ENCODE measurements at places on chromosomes 6 and 20.

DNA sequence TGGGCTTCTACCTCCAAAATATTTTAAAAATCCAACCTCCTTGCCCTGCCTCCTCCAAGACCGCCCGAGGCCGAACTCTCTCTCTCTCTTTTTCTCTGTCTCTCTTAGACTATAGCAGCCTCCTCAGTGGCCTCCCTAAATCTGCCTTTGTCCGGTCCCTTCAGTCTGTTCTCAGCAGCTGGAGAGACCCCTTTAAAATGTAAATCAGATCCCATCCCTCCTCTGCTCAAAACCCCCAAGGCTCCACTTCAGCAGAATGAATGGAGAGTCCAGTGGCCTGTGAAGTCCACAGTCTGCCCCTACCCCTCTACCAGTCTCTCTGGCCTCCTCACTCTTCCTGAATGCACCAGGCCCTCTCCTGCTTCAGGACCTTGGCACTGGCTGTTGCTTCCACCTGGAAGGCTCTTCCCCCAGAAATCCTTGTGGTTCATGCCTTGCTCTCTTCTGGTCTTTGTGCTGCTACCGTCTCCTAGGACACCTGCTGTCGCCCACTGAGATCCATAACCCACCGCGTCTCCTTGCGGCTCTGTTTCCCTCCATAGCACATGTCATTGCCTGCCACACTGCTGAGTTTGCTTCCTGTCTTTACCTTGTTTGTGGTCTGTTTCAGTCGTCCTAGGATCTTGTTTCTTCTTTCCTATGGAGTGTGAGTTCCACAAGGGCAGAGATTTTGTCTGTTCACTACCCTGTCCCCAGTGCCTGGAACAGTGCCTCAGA, 6.0 kb downstream of the MLN start:
- no peak for DNase-seq

- no peak for DNase-seq
These were observed 281.3 kb downstream of the PTPRK start for GRCh38 chr6:128239146-128239545.

DNA sequence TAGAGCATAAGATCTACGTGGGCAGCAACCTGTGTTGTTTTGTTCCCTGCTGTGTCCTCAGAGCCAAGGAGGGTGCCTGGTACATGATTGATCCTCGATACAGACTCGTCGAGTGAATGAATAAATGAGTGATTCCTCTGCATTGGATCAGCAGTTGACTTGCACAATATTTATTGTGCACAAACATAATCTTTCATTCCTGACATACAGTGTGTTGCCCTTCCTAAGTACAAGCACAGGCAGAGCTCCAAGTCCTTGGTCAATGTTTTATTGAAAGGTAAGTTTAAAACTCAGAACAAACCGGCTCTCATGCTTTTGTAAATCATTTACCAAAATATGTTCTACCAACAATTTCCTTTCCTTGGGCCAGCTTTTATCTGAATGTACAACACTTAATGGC, 57.4 kb downstream of the STMND1 start:
- DNase-seq: no peak

GRCh38 chr6:154318721-154319120, 37.9 kb downstream of the IPCEF1 start:
- DNase-seq: no peak

GRCh38 chr6:20377623-20378265, 23.9 kb upstream of the E2F3 start:
- DNase-seq: no peak

GRCh38 chr20:57526087-57526884, 1.3 kb upstream of the CTCFL start:
- peak; percentile 28 for DNase-seq

- no peak for DNase-seq
These were observed 7.3 kb downstream of the RAET1E start for GRCh38 chr6:149890629-149891045.

DNA sequence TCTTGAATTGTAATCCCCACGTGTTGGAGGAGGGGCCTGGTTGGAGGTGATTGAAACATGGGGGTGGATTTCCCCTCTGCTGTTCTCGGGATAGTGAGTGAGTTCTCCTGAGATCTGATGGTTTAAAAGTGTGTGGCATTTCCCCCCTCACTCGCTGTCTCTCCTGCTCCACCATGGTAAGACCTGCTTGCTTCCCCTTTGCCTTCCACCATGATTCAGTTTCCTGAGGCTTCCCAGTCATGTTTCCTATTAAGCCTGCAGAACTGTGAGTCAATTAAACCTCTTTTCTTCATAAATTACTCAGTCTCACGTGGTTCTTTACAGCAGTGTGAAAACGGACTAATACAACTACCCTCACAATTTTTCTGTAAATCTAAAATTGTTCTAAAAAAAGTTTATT, 26.8 kb upstream of the FAM184A start:
- no peak for DNase-seq

DNA sequence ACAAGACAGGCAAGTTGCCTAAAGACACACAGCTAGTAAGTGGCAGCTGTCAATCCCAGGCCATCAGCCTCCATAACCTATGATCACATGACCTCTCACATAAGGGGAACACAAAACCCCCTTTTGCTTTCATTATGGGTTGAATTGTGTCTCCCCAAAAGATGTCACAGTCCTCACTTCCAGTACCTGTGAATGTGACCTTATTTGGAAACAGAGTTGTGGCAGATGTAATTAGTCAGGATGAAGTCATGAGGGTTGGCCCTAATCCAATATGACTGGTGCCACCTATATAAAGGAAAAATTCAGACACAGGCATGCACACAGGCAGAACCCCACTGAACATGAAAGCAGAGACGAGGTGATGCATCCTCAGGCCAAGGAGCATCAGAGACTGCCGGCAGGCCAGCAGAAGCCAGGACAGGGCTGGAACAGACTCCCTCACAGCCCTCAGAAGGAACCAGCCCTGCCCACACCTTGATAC, 33.6 kb downstream of the GFOD1 start:
- peak; percentile 43 for DNase-seq

GRCh38 chr6:105745464-105746129, 340.5 kb upstream of the PRDM1 start:
- DNase-seq: no peak

GRCh38 chr6:40336940-40337760, 250.0 kb downstream of the LRFN2 start:
- no peak for DNase-seq

- DNase-seq: no peak
These were observed 116.7 kb downstream of the SIM1 start for GRCh38 chr6:100347901-100348550.

- DNase-seq: no peak
These were observed 113.1 kb downstream of the TTLL2 start for GRCh38 chr6:167437888-167438484.

DNA sequence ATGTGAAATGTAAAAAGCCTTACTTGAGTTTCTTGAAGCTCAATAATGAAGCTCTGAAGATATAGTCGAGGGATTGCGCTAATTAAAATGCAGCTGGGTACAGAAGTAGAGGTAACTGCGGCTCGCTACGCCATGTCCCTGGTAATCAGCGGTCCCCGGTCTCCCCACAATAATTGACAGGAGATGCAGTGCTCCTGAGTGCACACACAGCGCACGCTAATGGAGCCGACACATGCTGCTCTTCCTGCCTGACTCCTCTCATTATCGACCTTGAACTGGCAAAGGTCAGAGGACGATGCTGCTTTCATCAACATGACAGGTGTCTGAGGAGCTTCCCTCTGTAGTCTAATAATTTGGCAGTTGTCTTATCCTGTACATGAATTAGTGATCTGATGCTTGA, 365.9 kb downstream of the RNF144B start:
- DNase-seq: no peak

- peak; percentile 34 for DNase-seq
These were observed 50.7 kb downstream of the PPP1R3G start for GRCh38 chr6:5135788-5136376.

DNA sequence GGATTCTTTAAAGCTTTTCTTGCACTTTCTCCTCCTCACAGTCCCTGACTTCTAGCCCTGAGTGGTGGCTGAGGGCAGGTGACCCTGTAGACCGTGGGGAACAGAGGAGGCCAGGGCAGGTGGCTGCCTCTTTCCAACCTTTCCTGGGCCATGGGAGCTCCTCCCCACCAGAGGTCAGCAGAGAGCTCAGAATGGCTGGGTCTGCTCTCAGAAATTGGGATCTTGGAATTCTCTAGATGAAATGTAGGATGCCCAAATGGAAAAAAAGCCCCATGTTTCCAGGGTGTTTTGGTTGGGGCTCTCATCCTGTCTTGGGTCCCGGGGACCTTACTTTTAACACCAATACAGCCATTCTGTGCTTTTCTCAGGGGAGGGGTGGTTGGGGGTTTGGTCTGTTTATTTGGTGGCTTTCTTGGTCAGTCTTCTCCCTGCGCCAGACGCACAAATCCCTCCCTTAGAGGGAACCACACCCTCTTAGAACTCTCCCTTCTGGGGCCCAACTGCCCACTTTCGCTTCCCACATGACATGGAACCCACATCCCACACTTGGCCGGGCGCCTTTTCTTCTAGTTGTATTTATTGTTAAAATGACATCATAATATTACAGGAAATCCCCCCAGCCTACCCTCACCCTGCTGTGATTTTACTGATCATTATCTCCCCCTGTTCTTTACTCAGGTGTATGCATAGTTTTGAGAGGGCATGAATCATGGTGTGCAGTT, 17.9 kb downstream of the GNAS start:
- no peak for DNase-seq

- no peak for DNase-seq
These were observed 176.3 kb downstream of the LRFN2 start for GRCh38 chr6:40410821-40411220.

DNA sequence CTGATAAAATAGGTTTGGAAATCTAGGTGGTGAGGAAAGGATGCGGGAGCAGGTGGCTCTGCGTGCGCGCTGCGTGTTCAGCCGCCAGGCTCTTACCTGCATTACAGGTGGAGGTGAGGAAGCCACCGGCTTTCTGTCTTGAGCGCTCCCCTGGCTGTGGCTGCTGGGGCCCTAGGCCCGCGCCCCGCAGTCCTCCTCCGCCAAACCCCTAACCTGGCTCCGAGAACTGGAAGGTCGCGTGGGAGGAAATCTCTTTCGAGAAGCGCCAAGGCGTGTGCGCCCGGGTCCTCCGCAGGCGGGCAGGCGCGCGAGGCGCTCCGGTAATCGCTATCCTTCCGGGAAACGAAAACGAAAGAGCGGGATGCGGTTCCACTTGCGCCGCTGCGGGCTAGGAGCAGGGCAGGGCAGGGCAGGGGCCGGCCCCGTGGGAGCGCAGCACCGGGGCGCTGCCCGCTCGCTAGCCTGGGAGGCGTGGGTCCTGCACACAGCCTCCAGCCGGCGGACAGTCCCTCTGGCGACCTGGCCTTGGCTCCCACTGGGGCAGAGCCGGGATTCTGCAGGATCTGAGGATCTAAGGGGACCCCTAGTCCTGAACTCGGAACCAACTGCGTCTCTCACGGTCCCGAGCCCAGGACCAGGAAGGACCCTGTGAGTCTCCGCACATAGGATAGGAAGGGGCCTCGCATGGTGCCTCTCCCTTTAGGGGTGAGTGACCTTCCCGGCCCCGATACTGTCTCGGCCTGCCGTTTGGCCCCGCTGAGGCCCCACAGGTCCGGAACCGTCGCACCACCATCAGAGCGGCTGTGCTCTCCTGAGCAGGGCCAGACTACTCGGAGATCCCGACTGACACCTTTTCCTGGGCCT, at the start of gene ETV7:
TSS of gene ETV7 (minus strand) at position 230 of the 864 bp plus-strand sequence. CDS start at position 102, 128 bp downstream.
- DNase-seq: peak; percentile 28

DNA sequence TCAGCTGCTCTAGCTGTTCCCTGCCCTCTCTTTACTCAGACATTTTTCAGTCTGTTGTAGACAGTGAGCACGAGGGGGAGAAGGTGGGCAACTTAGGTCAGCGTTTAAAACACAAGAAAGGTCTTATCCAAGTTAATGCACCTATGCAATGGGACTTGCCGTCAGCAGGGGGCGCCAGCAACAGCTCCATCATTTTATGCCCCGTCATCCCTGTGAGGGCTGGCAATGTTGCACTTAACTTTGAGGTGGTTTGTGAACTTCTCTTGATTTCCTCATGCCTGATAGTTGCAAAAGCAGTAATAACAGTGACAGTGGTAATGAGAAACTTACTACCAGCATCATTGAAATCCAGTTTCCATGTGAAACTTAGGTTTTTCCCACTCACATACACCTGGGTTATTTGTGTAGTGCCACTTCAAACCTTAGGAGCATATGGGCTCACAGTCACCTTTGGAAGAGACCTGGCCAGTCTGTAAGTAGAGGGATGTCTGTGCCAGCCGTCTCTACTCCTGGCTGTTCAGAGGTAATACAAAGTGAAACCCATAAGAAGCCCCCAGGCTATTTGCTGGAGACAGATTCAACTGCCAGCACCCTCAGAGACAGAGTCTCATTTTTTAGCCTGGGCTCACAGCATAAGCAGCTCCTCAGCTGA, 44.9 kb upstream of the ID1 start:
- peak; percentile 74 for DNase-seq

DNA sequence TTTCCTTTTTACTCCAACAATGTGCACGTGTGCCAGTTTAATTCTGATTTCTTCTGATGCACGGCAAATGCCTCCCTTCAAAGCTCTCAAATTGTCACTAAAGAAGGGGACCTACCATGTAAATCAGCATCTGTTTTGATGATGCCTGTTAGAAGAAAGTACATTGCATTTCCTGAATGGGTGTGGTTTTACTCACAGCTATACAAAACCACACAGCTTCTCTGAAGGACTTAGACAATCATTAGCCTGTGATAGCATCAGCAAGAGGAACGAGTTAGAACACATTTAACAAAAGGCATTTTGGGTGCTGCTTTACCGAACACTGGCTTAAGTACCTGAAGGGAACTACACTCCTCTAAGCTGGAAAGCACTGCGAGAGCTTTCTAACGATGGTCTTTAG, 109.4 kb downstream of the ATXN1 start:
- no peak for DNase-seq

GRCh38 chr6:144141470-144141869, 8.8 kb upstream of the STX11 start:
- DNase-seq: no peak

DNA sequence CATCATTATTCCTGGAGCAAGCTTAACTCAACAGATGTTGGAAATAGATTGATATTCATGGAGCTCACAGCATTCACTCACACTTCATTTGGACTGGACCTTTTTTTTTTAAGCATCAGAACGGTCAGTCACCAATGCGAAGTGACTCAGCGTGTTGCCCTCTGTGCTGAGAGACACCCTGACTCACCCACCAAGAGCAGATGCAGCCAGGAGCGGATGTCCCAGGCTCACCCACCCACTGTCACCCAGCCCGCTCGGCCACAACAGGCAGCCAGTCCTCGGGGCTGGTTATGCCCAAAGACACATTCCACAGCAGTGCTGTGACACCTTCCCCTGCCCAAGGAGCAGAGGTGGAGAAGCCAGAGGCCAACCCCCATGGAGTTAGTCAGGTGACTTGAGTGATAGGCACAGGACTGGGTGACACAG, 15.7 kb downstream of the RNASET2 start:
- no peak for DNase-seq

All from stimulated activated CD4-positive, alpha-beta T cell treated with anti-CD3 and anti-CD28 coated beads, Interleukin-4, amount 100 ng/mL, for 48 hours (primary cell).